ENCODE measurements at places on chromosomes 6 and 20.

DNA sequence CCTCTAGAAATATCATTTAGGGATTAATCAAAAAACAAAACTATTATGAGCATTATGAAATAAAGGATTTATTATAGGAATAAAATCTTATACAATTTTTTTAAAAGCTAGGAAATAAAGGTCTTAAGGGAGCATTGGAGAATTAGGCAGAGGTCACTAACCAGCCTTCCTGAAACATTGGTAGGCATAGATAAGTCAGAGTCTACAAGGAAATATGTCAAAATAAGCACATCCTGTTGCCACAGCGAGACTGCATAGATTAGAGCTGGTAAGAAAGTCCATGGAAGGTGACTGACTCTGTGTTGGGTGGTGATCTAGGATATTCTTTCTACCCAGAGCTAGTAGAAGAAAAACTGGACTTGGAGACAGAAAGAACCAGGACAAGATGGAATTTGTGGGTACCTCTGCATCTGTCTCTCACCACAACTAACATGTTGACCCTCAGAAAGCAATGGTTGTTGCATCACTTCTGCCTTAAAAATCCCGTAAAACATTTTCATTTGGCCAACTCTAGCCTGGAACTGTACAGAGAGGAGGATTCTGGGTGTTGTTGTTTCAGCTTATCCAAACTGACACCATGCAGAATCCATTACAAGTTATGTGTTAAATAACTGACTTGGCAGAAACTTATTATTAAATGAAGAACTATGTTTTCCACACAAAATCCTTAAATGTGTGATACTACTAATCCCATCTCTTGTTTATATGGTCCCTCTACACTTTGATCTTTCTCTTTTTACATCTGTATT, 77.1 kb downstream of the FBXO5 start:
- DNase-seq = no peak

- no peak for DNase-seq
Observed at GRCh38 chr6:138765896-138766655, 7.5 kb upstream of the CCDC28A start.

DNA sequence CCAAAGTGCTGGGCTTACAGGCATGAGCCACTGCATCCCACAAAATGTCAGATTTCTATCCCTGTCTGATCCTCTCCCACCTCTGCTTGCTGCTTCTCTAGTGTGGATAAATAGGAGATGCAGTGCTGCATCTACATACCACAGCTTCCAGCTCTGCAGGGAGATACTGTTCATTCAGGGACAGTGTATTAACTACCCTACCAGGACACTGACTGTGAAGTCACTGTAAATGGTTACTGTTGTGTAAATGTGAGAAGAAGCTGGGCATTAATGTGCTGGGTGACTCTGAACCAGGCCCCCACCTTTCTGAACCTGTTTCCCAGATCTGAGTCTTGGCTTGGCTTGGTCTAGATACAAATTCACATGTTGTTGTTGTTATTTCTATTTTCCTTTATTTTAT, 488.6 kb upstream of the SULF2 start:
- DNase-seq = no peak

DNA sequence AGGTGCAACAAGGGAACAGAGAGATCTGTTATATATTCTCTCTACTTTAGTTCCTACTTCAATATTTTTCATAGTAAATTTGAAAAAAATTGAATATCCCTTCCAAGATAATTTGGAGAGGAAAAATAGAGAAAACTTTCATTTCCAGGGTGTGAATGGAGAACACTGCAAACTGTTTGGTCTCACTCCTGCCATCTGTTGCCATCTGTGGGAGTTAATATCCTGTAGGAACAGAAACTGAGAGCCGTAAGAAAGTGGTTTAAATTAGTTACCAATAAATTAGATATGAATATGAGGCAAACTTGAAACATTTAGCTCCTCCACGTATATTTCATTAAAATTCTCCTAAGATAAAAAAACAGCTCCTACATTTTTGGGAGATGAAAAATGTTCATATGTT, 4.2 kb downstream of the ZNF337 start:
- DNase-seq = no peak

DNA sequence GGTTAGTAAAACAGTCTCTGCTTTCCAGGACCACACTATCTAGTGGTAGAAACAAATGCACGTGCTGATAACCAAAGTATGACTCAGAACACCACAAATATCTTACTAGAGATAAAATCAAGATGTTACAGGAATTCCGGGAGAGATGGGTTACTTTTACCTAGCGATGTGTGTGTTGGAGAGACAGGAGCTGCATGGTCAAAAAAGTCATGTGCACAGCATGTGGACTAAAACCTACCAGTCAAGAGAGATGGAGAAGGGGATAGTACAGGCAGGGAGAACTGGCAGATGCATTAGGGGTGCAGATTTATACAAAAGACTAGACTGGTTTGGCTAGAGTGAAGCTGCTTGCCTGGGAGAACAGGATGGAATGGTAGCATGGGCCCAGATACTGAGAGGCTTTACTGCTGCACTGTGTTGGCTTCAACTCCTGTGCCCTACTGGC, 75.3 kb upstream of the MRAP2 start:
- no peak for DNase-seq

DNA sequence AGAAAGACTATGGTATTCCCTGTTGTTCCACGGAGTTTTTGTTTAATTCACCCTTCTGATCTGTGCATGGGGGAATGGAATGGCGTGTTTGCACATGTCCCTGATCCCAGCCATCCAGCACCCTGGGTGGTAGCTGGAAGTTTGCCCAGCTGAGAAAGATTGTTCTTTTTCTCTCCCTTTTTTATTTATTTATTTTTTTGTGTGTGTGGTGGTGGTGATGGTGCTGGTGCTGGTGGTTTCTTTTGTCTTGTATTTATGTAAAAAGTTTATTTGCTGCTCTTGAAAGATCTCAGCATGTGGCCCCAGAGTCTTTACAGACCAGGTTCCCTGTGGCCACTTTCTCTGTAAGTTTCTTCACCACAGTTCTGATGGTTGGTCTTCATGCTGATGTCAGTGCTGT, 372.6 kb downstream of the UTRN start:
- no peak for DNase-seq

DNA sequence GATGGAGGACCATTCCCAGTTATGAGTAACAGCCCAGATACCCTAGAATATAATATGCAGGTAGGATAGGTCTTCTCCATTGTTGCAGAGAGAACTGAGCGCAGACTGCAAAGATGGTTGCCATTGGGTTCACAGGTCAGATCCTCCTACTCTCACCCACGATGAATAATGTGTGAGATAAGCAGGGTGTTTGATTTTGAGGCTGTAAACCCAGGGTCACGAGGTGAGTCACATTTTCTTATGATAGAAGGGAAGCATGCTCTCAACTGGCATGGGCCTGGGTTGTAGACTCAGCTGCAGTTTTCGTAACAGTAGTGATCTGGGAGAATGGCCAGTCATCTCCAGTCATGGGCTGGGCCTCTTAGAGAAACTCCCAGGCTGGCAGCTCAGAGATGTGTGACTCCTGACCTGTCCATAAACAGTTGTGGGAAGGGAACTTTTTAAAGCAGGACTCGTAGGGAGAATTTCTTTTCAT, 74.2 kb downstream of the CD164 start:
- no peak for DNase-seq

DNA sequence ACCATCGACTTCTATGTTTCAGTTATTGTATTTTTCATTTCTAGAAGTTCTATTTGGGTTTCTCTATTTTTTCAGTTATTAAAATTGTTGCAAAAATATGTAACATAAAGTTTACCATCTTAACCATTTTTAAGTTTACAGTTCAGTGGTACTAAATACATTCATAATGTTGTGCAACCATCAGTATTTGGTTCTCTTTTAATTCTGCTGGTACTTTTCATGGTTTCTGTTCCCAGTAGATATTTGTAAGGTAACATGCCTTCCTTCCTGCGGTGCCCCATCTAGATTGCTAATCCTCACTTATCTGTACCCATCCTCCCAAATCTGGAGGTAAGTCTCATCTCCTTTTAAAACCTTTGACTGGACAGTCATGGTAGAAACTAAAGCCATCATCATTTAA, 47.9 kb downstream of the TGM2 start:
- no peak for DNase-seq
